Calu3 (cell line): ENCODE measurements at places on chromosomes 5 and 9. TPM values are rescaled to one million over a fixed set of nuclear protein-coding genes. Genes with fewer than 3 reads are reported as not detected.

GHR gene
- 0.45 and 0.69 TPM in 2 replicates for total RNA-seq

HSPB3 gene
- total RNA-seq = not detected in 2 replicates

WDR38 gene
- not detected in 2 replicates for total RNA-seq

NR5A1 gene
- total RNA-seq = 0.12 TPM in 1 of 2 replicates, not detected in the other

EDIL3 gene
- 0.07 and 0.24 TPM in 2 replicates for total RNA-seq

PCDHA3 gene
- 0.10 and 0.31 TPM in 2 replicates for total RNA-seq

CDKN2B-AS1 gene
- 8.9 and 10.5 TPM in 2 replicates for total RNA-seq

SPRY4 gene
- total RNA-seq = 23.6 and 29.4 TPM in 2 replicates

PPP3R2 gene
- not detected in 2 replicates for total RNA-seq

POLR3G gene
- 15.0 and 16.6 TPM in 2 replicates for total RNA-seq

ARSI gene
- total RNA-seq = 0.71 and 0.93 TPM in 2 replicates

TLR4 gene
- 0.12 and 0.64 TPM in 2 replicates for total RNA-seq

COMMD10 gene
- 39.8 and 40.2 TPM in 2 replicates for total RNA-seq
